A673 (cell line): ENCODE measurements at places on chromosomes 11 and 22.

GRCh38 chr11:64347193-64347867 is 7.3 kb downstream of the CCDC88B start:
- H3K36me3 ChIP-seq, result no peaks in the 10 kb centered on the region
- H3K4me3 ChIP-seq, result no peak overlapping the region

DNA sequence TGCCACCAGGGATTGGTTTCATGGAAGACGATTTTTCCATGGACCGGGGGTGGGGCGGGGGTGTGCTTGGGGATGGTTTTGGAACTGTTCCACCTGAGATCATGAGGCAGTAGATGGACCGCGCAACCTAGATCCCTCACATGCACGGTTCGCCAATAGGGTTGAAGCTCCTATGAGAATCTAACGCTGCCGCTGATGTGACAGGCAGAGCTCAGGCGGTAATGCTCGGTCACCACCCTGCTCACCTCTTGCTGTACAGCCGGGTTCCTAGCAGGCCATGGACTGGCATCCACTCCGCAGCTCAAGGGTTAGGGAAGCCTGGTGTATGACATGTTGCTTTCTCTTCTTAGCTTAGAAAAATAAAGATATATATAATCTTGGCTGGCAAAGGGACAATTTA is 22.0 kb downstream of the RBX1 start:
- DNase-seq, result no peak
- peaks cover 21% of the 10 kb centered on the region for H3K36me3 ChIP-seq
- H3K4me1 ChIP-seq, result no peaks in the 10 kb centered on the region
- H3K27me3 ChIP-seq, result no peaks in the 10 kb centered on the region
- no peak overlapping the region for H3K27ac ChIP-seq
- H3K4me3 ChIP-seq, result no peak overlapping the region

DNA sequence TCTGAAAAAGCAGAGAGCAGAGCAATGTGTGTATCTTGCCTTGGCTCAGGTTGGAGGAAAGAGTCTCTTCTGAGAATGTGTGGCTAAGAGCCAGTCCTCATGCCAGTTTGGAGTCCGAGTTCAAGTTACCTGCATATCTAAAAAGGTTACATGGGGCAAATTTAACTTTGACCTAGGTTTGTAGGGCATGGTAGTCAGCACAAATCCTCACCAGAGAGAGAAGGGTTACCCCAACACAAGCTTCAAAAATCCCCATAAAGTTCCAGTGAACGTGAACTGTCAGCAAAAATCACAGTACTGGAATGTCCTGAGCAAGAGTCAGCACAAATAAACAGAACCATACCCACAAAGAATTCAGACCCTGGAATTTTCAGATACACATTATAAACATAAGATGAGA is 13.8 kb downstream of the SDHD start:
- H3K4me1 ChIP-seq, result no peaks in the 10 kb centered on the region
- H3K36me3 ChIP-seq, result peaks cover 10% of the 10 kb centered on the region
- no peaks in the 10 kb centered on the region for H3K27me3 ChIP-seq
- H3K4me3 ChIP-seq, result no peak overlapping the region
- DNase-seq, result no peak

DNA sequence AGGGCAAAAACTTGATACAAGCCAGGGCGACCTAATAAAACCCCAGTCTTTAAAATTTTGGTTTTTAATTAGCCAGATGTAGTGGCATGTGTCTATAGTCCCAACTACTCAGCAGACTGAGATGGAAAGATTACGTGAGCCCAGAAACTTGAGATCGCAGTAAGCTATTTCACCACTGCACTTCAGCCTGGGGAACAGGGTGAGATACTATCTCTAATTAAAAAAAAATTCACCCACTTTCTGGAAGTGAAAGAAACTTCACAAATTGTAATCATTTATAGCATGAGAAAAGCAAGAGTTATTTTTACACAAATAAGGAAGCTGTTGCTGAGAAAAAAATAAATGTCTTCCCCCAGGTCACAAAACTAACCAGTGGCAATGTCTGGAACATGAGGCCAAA is 882 bp upstream of the GLYATL2 start:
- no peaks in the 10 kb centered on the region for H3K36me3 ChIP-seq
- H3K4me3 ChIP-seq, result no peak overlapping the region
- H3K27me3 ChIP-seq, result no peaks in the 10 kb centered on the region
- no peaks in the 10 kb centered on the region for H3K4me1 ChIP-seq
- no peak for DNase-seq

DNA sequence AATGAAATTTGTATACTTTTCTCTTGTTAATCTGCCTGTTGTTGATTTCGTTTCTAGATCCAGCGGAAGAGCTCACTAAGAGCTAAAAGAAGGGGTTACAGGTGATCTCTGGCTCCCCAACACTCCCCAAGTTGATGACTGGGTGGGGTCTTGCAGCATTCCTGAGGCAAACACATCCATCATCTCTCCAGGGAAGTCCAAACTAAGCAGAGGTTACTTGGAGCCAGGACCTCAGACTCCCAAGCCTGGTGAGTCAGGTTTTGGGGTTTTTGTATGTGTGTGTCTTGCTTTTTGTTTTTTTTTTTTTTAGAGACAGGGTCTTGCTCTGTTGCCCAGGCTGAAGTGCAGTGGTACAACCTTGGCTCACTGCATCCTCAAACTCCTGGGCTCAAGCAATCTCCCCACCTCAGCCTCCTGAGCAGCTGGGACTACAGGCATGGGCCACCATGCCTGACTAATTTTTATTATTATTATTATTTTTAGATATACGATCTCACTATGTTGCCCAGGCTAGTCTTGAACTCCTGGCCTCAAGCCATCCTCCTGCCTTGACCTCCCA is 11.5 kb upstream of the RPS3 start:
- no peaks in the 10 kb centered on the region for H3K27me3 ChIP-seq
- H3K4me1 ChIP-seq, result no peaks in the 10 kb centered on the region
- no peak overlapping the region for H3K27ac ChIP-seq
- no peak for DNase-seq
- no peaks in the 10 kb centered on the region for H3K36me3 ChIP-seq
- no peak overlapping the region for H3K4me3 ChIP-seq

GRCh38 chr22:35997438-35997837 is 31.2 kb downstream of the RBFOX2 start:
- DNase-seq, result no peak
- no peak overlapping the region for H3K4me3 ChIP-seq
- no peaks in the 10 kb centered on the region for H3K27me3 ChIP-seq
- peaks cover 37% of the 10 kb centered on the region for H3K4me1 ChIP-seq

DNA sequence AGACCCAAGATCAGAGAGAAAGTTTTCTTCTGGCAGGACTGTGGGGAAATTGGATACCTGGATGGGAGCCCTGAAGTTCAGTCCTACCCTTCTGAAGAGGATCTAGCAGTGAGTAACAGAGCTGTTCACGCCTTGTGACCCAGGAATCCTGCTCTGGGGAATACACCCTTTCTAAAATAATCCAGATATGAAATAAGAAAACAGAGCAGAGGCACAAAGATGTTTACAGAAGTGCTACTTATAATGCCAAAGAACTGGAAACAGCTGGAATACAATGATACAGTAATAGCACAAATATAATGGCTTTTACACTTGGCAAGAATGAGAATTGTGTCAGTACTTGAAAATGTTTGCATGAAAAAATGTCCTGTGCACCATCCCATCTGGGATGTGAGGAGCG is 304.0 kb upstream of the NARS2 start:
- no peak overlapping the region for H3K27ac ChIP-seq
- peaks cover 7% of the 10 kb centered on the region for H3K27me3 ChIP-seq

GRCh38 chr11:77111277-77111676 is 8.6 kb downstream of the OMP start:
- no peaks in the 10 kb centered on the region for H3K27me3 ChIP-seq
- no peaks in the 10 kb centered on the region for H3K36me3 ChIP-seq
- no peak for DNase-seq

DNA sequence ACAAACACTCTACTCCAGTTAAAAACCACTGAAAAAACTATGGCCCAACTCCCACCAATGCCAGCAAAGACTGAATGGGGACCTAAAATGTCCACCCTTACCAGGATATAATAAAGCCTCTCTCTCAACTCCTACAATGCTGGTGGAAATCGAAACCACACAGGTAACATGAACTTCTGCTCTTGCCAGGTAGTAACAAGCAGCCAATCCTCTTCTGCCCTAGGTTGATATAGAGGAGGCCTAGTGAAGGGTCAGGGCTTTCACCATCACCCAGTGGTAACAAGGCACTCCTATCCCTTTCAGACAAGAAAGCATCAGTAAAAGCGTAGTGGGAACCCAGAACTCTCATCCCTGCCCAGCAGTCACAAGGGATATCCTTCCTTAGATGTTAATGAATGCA is 22.6 kb downstream of the DCUN1D5 start:
- no peak overlapping the region for H3K4me3 ChIP-seq
- no peaks in the 10 kb centered on the region for H3K27me3 ChIP-seq
- H3K36me3 ChIP-seq, result peaks cover 34% of the 10 kb centered on the region
- DNase-seq, result no peak
- peaks cover 19% of the 10 kb centered on the region for H3K4me1 ChIP-seq
- no peak overlapping the region for H3K27ac ChIP-seq

DNA sequence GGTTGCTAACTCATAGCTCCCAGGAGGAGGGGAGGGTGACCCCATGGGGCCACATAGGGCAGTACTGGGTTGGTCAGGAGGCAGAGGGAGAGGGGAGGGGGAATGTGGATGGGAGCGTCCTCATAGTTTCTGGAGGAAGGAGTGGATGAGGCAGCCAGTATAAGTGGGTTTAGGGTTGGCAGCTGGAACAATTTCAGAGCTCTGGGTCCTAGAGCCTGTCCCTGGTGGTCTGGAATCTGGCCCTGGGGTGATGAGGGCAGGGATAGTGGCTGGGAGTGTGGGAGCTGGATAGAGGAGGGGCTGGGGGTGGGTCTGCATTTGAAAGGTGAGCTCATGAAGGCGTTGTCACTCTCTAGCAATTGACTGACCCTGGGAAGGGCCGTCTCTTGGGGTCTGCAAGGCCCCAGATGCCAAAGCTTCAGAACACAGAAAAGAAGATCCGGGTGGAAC is 5.3 kb upstream of the MRGPRG start:
- H3K27me3 ChIP-seq, result no peaks in the 10 kb centered on the region
- H3K4me1 ChIP-seq, result no peaks in the 10 kb centered on the region
- no peaks in the 10 kb centered on the region for H3K36me3 ChIP-seq
- no peak overlapping the region for H3K4me3 ChIP-seq

GRCh38 chr22:48416396-48417224 is 1411.1 kb downstream of the BRD1 start:
- DNase-seq, result no peak
- H3K4me1 ChIP-seq, result no peaks in the 10 kb centered on the region
- H3K36me3 ChIP-seq, result no peaks in the 10 kb centered on the region
- no peak overlapping the region for H3K27ac ChIP-seq

- H3K4me3 ChIP-seq, result no peak overlapping the region
- no peaks in the 10 kb centered on the region for H3K4me1 ChIP-seq
- H3K27me3 ChIP-seq, result peaks cover 2% of the 10 kb centered on the region
- no peak for DNase-seq
Measured at GRCh38 chr11:11605821-11606450, 15.9 kb downstream of the GALNT18 start.

- no peak overlapping the region for H3K27ac ChIP-seq
- H3K4me3 ChIP-seq, result peak overlapping the region; percentile 73
- DNase-seq, result no peak
Measured at GRCh38 chr11:36510594-36510942, 496 bp upstream of the TRAF6 start.

DNA sequence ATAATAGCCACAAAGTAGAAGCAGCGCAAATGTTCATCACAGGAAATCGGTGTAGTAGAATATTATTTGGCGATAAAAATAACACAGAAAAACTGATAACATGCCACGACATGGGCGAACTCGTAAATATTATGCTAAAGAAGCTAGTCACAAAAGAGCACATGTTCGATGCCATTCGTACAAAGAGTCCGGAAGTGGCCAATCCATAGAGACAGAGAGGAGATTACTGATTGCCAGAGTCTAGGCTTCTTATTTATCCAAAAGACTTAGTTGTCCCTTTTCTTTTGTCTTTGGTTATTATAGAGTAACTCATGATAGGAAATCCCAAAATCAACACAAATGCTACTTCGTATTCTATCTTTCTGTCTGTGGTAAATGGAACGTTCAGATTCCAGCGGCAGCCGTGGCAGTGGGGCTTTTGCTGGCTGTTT is 56.5 kb downstream of the MED15 start:
- peak; percentile 60 for DNase-seq
- H3K36me3 ChIP-seq, result peaks cover 48% of the 10 kb centered on the region
- H3K4me1 ChIP-seq, result peaks cover 7% of the 10 kb centered on the region
- H3K4me3 ChIP-seq, result peak overlapping the region; percentile 0
- H3K27me3 ChIP-seq, result no peaks in the 10 kb centered on the region

- no peaks in the 10 kb centered on the region for H3K27me3 ChIP-seq
- H3K4me3 ChIP-seq, result peak overlapping the region; percentile 99
- H3K4me1 ChIP-seq, result peaks cover 21% of the 10 kb centered on the region
- H3K27ac ChIP-seq, result peak overlapping the region; percentile 93
- no peaks in the 10 kb centered on the region for H3K36me3 ChIP-seq
- DNase-seq, result no peak
Measured at GRCh38 chr22:46738647-46739093, 618 bp upstream of the CERK start.

- no peaks in the 10 kb centered on the region for H3K4me1 ChIP-seq
- DNase-seq, result no peak
- H3K4me3 ChIP-seq, result no peak overlapping the region
- H3K36me3 ChIP-seq, result peaks cover 90% of the 10 kb centered on the region
- no peaks in the 10 kb centered on the region for H3K27me3 ChIP-seq
Measured at GRCh38 chr22:35422145-35422544, 22.2 kb downstream of the MCM5 start.

DNA sequence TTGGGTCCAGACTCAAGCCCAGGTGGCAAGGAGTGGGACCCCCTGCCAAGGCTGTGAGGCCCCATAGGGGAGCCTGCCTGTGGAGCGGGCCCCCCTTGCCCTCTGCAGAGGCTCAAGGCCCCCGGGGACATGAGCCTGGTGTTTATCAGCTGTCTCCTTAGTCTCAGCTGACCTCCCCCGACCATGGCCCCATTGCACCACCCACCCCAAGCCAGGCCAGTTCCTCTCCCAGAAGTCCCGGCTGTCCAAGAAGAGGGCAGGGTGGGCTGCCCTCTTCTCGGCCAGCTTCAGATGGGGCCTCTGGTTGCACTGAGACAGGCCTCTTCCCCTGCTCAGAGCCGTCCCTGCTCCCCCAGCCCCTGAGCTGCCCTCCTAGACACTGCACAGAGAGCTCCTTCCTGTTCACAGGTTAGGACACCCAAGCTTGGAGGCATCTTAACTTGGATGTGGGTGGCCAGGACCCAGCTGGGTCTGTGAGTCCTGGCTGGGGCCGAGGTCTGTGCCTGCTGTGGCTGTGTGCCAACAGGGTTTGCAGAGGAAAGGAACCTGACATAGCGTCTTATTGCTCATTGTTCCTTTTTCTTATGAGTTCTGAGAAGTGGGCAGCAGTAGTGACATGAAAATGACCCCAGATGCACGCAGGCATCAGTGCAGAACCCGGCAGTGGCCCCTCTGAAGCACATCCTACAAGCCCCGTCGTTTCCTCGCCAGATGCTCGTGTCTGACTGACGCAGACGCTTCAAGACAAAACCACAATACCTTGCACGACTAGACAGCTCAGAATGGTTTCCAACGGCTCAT is 5.4 kb downstream of the TRABD start:
- H3K27ac ChIP-seq, result peak overlapping the region; percentile 54
- no peaks in the 10 kb centered on the region for H3K4me1 ChIP-seq
- DNase-seq, result no peak
- peaks cover 34% of the 10 kb centered on the region for H3K36me3 ChIP-seq
- no peaks in the 10 kb centered on the region for H3K27me3 ChIP-seq
- H3K4me3 ChIP-seq, result peak overlapping the region; percentile 26

GRCh38 chr11:117866526-117866925 is 9.9 kb downstream of the FXYD6 start:
- peaks cover 5% of the 10 kb centered on the region for H3K4me1 ChIP-seq
- DNase-seq, result no peak
- no peaks in the 10 kb centered on the region for H3K27me3 ChIP-seq
